ENCODE measurements at places on chromosomes 7 and 10.

GRCh38 chr7:106773228-106773627 is 91.9 kb upstream of the PIK3CG start:
- DNase-seq: no peak

GRCh38 chr7:22831602-22832305 is 9.1 kb upstream of the TOMM7 start:
- no peak for DNase-seq

DNA sequence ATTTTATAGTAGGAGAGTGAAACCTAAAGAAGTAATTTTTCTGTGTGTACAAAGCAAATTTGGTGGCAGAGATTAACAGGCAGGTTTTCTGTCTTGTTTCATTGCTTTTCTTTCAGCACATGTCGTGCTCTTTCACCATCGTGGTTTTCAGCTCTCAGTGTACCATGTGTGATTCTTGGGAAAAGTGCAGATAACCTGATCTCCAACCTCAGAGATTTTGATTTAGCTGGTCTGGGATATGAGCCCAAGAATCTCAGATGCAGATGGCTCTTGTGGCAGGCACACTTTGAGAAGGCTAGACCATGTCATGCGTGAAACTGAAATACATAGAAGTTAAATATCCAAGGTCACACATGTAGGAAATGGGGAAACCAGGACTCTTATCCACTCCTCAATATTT is 317.4 kb downstream of the EXOC4 start:
- no peak for DNase-seq

DNA sequence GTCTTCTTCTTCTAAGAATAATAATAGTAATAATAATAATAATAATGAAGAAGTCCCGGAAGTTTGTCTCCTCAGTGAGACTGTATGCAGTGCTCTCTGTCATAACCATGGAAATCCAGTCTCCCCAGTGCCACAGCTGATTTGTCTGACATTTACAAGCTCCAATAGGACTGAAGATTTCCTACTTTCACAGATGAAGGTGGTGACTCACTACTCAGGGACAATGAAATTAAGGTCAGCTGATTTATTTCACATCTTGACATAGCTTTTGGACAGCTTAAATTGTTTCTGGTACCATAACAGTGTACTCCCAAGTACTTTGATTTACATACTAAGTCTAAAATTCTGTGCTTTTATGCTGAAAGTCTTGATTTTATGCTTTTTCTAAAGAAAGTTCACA is 6.9 kb downstream of the CELF2 start:
- DNase-seq: no peak

DNA sequence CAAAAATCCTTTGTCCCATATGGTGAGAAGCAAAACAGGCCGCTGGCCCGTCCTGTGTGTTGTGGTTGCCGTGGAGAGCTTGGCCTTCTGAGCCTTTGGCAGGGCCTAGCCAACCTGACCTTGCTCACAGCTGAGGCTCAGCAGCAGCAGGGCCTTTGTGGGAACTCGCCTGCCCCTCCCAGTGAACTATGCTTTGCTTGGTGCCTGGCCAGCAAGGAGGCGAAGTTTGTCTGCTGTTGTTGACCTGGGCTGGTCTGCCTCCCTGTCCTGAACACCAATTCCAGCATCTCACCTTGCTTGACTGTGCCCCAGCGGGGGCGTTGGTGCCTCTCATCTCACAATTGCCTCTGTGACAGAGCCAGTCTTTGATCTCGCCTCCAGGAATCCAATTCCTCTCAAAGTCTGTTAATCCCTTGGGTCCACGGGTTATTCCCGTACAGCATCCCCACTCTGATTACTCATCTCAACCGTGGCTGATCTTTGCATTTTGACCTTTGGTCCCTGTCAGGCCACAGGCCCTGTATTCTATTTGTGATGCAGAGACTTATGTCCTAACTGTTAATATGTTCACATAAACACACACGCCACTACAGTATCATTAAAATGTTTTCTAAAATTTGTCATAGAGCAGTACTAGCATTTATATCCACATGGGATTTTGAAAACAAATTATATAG is 22.6 kb downstream of the EPDR1 start:
- no peak for DNase-seq

- DNase-seq: no peak
Measured at GRCh38 chr10:101389986-101390531, 36.1 kb downstream of the BTRC start.

DNA sequence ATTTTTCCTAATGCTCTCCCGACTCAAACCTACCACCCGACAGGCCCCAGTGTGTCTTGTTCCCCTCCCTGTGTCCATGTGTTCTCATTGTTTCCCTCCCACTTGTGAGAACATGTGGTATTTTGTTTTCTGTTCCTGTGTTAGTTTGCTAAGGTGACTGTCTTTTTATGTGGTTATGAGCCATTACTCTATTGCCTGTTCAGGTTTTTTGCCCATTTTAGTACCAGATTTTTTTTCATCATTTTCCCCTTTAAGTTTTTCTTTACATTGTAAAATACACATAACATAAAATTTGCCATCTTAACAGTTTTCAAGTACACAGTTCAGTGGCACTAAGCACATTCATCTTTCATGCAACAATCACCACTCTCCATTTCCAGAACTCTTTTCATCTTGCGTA is 133.5 kb downstream of the GPR158 start:
- DNase-seq: no peak

GRCh38 chr7:69104023-69104422 is 494.3 kb upstream of the AUTS2 start:
- DNase-seq: no peak

- no peak for DNase-seq
Measured at GRCh38 chr10:75911426-75911825, 480.0 kb downstream of the LRMDA start.

- no peak for DNase-seq
Measured at GRCh38 chr7:36895192-36895591, 170.9 kb upstream of the AOAH start.

DNA sequence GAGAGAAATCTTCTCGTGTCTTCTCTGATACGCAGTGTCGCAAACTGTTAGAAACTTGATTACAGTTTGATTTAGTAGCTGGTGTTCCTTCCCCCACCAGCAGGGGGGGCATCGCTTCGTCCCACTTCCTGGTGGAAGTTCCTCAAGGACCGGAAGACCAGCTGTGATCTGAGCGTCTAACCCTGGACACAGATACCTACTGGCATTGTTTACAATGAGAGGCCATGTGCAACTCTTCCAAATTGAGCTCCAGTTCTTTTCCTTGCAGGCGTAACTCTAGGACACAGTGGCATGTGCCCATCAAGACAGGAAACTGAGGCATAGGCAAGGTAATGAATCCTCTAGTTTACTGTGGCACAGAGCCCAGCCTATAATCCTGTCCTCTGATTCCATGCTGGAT is 219.0 kb downstream of the CCDC3 start:
- no peak for DNase-seq

GRCh38 chr10:112986544-112987190 is 36.6 kb downstream of the TCF7L2 start:
- no peak for DNase-seq

- no peak for DNase-seq
Measured at GRCh38 chr7:148468700-148469098, 121.9 kb upstream of the C7orf33 start.
